ENCODE measurements at places on chromosomes 12 and 14.

GRCh38 chr14:35079742-35080141 is 33.7 kb downstream of the FAM177A1 start:
- no peak for DNase-seq

DNA sequence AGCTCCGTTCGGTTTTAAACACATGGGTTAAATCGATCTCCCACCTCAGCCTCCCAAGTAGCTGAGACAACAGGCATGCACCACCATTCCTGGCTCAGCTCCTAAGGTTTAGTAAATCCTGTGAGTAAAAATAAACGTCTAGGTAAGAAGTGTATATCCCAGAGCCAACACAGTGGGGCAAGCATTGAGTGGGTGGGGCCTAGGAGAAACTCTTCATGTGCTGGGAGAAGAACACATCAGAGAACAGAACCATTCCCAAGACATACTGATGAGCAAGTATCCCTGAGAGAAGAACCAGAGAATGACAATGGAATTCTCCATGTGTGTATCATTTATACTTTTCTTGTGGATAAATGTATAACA is 86.3 kb downstream of the SEC23A start:
- DNase-seq: no peak

GRCh38 chr12:41213107-41213506 is 25.0 kb downstream of the PDZRN4 start:
- DNase-seq: no peak

- no peak for DNase-seq
These were observed 649.3 kb downstream of the GALC start for GRCh38 chr14:87343652-87344051.
